ENCODE measurements at places on chromosomes 4 and X.

- no peak for DNase-seq
These were observed 483.1 kb downstream of the BCOR start for GRCh38 chrX:39614680-39614998.

- DNase-seq, result no peak
These were observed 1.6 kb downstream of the NHS start for GRCh38 chrX:17376431-17377077.

DNA sequence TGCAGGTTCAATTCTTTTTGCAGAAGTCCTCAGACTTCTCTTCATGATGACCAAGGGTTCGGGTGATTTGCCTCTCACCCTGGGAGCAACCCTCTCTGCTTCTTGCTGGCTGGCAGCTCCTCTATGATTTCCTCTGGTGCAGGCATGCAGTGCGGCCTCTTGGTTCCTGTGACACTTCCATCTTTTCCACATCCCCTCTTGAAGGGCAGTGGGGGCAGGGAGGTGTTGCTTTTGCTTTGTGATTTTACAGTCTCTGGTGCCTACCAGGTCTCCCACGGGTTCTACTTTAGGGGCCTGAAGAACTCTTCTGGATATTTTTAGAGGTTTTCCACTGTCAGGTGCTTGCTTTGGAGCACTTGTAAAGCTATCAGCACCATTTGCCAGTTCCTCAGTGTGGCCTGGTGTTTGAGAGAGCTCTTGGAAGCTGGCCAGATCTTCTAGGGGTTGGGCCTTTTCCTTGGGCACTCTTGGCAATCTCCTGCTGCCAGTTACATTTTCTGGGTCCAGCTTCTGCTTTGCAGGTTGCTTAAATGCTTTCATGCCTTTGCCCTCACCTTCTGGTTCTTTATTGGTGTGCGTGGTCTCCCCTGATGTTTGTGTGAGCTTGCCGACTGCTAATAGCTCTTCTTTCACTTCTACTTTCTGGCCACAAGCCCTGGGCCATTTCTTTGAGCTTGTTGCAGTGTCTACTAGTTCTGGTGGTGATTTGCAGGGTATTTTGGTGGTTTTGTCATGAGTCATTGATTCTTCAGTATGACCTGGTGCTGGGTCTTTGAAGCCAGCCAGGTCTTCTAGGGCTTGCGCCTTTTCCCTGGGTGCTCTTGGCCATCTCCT is 11.5 kb upstream of the CHST7 start:
- DNase-seq, result no peak

- DNase-seq, result no peak
These were observed 31.2 kb downstream of the USP38 start for GRCh38 chr4:143215873-143216272.

DNA sequence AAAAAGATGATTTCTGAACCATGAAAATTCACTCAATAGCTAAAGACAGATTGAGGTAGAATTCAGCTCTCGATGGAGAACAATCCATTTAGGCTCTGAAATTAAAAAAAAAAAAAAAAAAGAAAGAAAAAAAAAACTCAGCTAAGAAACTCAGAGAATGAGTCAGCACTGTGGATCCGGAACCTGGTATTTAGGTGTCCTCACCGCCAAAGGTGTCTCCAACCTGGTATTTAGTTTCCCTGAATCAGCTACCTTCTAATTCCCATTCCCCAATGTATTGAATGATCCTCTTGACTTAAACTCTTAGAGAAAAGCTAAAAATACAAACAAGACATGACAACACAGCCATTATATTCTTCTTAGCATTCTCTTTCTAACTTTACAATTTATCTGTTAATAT is 150.3 kb upstream of the RASGEF1B start:
- no peak for DNase-seq

DNA sequence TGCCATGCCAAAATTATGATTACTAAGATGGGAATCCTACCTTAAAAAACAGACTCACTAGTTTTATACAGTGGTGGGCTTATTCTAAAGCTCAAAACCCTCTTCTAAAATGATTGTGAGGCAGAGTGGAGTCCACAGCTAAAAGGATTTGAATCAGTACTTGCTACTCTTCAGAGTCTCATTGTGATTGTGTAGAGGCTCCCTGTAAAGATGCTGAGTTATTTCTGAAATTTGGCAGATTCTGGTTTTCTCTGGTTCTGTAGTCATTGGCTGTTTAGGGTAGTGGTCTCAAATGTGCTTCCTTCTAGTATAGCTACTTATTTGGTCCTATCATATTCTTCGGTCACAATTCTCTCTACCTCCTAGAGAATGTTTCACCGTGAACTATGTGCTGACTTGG is 104.1 kb downstream of the FBXW7 start:
- DNase-seq, result no peak

DNA sequence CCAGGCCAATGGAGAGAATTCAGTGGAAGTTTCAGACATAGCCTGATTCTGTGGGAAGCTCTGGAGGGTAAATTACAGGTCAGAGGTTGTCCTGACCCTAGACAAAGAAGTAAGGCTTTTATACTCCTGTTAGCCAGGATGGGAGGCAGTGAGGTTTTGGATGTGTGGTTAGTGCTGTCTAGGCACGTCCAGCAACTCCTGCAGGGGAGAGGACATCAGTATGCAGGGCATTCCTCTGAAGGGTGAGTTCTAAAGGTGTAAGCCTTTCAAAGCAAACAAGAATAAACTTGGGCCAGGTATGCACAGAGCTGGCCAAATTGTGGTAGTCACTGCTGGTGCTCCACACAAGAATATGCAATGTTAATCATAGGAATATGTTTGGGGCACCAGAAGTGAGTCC is 562.5 kb downstream of the CCSER1 start:
- no peak for DNase-seq

GRCh38 chr4:182671749-182672148 is 245.4 kb downstream of the DCTD start:
- no peak for DNase-seq

DNA sequence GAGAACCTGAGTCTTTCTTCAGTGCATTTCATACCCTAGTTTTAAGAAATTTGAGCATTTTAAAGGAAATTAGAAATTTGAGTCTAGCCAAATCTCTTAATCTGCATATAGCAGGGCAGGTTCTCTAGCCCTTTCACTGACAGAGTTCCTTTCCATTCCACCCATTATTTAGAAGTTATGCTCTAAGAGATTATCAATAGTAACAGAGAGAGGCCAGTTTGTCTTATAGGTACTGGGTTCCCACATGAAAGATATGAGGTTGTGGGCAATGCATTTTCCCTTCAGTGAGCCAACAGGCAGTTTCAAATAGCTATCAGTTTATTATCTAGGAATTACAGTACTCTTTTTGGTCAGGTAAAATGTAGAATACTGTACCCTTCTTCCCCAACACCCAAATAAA is 7.3 kb upstream of the GALNT7 start:
- DNase-seq, result no peak

- DNase-seq, result no peak
These were observed 11.0 kb downstream of the LHFPL1 start for GRCh38 chrX:112668476-112669409.

DNA sequence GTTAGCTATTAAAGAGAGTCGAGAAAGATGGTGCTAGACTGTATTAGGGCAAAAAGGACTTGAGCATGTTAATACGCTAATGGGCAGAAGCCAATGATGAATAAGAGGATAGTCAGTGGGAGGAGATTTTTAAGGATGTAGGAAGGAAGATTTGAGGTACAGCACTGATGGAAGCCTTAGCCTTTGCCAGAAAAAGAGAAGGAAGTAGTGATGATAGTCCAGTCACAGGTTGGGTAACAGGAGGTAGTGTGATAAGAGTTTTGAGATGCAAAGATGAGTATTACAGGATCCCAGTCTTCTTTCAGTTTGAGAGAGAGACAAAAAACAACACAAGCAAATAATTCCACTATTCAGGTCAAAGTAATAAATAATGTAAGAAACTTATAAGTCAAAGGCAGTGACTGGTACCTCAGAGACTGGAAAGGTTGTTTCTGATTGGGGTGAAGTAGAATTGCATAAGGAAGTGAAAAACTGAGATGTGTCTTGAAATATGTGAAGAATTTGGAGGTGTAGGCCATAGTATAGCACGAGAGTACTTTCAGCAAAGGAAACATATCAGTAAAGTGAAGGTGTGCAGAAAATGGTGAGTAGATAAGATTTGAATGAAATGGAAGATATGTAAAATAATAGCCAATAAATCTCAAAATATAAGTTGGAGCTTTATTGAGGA is 22.1 kb upstream of the NDNF start:
- DNase-seq, result no peak

- no peak for DNase-seq
These were observed 1.2 kb downstream of the DRP2 start for GRCh38 chrX:101220662-101221260.

DNA sequence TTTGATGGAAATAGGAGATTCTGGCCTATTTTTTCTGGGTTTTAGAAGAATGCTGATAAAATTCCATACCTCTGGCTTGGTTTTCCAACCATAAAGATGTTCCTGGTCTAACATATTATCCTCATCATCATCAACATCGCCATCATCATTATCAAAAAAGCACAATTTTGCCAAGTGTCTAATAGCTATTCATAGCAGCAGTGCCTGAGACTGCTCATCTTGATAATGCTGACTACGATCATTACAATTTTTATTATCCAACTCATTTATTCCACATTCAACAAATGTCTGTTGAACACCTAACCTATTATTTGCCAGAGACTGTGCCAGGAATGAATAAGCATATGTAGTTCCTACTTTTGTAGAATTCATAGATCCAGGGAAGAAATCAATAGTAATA is 303.5 kb upstream of the GATB start:
- no peak for DNase-seq

DNA sequence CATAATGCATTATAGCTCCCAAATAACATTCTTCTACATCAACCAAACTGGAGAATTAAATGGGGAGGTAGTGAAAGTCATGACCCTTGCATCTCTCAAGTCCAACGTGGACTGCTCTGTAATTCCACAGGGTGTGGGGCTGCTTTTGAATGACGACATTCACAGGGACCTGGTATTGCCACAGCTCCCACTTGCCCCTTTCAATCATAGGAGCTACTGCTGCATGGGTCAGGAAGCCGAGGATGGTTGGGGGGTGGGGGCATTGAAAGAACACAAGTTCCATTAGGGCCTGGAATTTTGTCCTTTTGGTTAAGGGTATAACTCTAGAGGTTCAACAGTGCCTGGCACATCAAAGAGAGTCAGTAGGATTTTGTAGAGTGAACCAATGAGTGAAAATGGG is 7.4 kb upstream of the CT55 start:
- no peak for DNase-seq

DNA sequence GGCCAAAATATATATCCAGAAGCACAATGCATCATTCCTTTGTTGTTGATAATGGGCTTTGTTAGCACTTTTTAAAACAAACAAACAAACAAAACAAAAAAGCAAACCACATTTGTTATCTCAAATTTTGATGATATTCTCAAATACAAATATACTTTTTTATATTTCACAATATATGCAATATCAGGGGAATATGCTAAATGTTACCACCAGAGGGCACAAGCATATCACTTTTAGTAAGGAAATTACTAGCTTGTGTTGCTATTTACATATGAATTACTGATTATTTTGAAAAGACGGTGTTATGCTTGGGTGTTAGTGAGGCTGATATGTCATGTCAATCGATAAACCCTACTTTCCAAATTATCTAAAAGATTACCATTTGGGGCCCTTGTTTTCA is 29.1 kb downstream of the RIPPLY1 start:
- DNase-seq, result peak; percentile 43

DNA sequence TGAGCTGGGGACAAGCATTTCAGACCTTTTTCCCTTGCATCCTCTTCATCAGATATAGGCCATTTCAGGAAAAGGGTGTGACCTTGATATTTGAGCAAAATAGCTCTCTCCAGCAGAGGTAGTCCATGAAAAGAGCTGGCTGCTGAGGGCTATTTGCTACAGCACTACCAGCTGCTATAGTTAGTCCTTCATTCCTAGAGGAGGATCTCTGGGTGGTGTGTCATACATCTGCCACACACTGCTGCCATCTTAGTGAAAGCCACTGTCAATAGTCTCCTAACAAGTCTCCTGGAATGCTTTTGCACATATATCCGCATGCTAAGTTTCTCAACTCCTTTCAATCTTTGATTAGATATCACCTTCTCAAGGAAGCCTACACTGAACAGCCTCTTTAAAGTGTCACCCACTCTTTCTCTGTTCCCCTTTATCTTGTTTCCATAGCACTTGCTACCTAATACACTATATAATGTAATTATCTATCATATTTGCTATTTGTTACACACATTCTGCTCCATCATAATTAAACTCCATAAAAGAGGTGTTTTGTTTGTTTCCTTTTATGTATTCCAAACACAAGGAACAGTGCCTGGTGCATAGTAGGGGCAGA is 131.9 kb downstream of the TBC1D19 start:
- no peak for DNase-seq

DNA sequence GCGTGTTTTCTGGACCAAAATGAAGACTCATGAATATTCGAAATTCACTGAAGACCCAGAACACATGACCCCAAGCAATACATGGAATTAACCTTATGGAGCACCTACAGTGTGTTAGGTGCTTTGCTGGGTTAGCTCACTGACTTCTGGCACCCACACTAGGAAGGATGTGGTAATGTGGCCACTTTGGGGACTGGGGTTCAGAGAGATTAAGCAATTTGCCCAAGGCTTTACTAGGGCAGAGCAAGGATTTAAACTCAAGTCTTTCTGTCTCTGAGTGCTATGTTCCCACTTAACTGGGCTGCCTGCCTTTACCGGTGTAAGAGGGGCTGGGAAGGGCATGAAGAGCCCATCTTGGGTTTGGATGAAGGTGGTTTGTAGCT is 162.0 kb upstream of the ATP6AP2 start:
- no peak for DNase-seq

GRCh38 chrX:11781734-11782370 is 23.8 kb downstream of the MSL3 start:
- DNase-seq, result no peak

- no peak for DNase-seq
These were observed 12.2 kb upstream of the MCF2 start for GRCh38 chrX:139720136-139720535.

DNA sequence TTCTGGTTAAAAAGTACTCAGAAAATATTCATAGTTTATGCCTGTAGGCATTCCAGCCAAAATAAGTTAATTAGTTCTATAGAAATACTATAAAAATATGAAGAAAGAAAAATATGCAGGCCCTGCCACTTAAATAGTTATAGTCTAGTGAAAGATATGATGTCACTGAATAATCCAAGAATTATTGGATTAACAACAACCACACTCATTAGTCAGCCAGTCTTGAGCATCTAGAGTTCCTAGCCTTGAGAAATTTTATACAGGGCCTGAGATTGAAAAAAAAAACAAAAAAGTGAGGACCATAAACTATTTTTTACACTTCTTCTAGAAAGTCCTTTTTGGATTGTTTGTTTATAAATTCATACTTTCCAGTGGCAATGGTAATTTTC is 823.0 kb downstream of the FAT4 start:
- DNase-seq, result no peak

- DNase-seq, result no peak
These were observed 3.0 kb upstream of the CLNK start for GRCh38 chr4:10687526-10687925.

DNA sequence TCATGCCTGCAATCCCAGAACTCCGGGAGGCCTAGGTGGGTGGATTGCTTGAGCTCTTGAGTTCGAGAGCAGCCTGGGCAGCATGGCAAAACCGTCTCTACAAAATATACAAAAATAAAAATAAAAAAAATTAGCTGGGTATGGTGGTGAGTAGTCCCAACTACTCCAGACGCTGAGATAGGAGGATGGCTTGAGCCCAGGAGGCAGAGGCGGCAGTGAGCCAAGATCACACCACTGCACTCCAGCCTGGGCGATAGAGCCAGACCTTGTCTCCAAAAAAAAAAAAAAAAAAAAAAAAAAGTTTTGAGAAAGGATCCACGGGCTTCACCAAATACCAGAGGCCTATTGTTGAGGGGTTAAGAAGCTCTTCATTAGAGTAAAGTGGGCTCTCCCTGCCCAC is 8.0 kb downstream of the SUPT20HL2 start:
- no peak for DNase-seq

GRCh38 chr4:107404591-107405300 is 315.3 kb downstream of the PAPSS1 start:
- no peak for DNase-seq
